ENCODE measurements at places on chromosomes 12 and 14.

- DNase-seq, result no peak
These were observed 187.2 kb upstream of the NEDD1 start for GRCh38 chr12:96719660-96720362.

DNA sequence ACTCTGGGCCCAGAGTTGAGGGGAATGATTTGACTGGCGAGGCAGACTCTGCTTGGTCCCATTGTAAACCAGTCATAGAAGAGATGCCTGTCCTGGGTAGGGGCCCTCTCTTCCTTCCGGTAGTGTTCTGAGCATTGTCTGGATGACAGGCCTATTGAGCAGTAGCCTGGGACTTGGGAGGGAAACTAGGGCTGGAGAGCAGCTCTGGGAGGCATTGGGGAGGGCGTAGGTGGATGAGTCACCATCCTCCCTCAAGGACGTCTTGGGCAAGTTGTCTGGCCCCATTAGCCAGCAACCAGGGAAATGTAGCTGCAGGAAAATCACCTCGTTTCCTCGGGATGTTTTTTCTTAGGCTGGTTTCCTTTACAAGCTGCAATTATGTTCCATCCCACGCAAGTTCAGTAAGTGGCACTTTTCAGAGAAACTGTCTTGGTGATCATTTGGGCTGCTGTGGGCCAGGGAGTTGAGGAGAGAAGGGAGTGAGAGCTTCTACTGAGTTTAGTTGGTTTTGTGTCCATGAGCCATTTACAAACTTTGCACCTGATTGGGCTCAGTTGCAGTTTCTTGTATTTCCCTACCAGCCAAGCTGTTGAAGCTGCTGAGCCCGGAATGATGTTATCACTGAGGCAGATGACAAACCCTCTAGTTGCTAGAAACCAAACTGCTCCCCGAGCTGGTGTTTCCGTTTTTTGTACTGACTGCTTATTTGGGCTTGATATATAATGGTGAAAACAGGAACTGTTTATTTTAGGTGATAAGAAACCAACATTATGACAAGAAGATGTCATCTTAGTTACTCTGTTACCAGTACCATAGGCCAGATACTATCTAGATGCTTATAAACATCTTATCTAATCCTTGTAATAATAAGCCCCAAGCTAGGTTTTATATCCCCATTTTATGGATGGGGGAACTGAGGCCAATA is 147.6 kb downstream of the CHST11 start:
- peak; percentile 57 for DNase-seq

DNA sequence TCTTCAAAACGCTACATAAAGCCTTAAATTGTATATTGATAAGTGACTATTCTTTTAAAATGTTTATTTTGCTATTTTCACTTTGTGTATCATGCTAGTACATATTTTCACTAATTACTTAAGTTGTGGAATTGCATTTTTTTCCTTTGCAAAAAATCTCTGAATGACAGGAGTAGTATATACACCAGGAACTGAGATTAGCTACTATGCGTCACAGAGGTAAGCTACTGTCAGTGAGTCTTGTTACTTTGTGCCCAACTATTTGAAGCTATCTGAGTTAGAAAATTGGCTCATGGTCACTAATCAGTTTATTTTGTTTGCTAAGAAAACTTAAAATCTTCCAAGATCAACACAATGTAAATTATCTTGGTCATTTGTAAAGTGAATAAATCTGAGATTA is 887.4 kb downstream of the TMTC2 start:
- DNase-seq, result no peak

DNA sequence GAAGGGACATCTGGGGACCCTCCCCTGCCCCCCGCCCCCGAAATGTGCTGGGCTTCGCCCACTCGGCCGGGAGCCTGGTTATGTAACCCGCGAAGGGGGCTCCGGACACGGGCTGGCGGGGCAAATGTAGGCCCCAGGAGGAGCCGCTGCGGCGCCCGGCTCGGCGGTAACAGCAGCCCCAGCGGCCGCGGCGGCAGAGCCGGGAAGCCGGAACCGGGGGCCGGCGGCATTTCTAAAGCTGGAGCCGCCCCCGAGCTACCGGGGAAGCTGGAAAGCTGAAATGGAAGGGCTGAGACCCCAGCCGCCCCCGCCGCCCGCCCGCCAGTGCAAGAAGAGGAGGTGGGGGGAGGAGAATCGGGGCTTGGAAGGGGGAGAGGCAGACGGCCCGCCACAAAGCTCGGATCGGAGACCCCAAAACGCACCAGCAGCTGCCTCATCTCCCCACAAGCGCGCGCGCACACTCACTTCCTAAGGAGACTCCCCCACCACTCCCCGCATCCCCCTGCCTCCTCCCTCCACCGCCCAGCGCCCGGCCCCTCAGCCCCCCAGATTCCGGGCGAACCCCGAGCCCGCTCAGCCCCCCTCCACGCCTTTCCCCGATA is 1.5 kb downstream of the KDM2B start:
- DNase-seq, result peak; percentile 35

All from stimulated activated CD4-positive, alpha-beta T cell treated with anti-CD3 and anti-CD28 coated beads, Interleukin-4, amount 100 ng/mL, for 24 hours (primary cell).